Osteocyte (in vitro differentiated cells): ENCODE measurements at places on chromosomes 5 and 9. TPM values are rescaled to one million over a fixed set of nuclear protein-coding genes. Genes with fewer than 3 reads are reported as not detected.

The HSPB3 gene
- total RNA-seq: not detected in 2 replicates

DNA sequence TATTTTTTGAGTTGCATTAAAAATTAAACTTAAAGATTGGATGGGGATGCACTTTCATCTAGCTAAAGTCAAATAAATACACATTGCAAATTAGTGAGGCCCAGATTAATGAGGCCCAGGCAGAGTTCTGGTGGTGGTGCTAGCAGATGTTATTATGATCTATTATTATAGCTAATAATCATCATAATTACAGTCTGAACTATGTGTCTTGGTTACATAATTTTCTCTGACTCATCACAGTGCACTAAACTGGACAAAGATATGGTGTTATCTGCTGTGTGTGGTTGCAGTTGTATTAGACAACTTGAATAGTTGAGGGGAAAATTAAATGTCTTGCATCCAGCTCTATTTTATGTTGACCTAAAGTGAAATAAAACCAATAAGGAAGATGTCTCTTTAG lies 568.8 kb downstream of the TLR4 start:
- DNase-seq: no peak

DNA sequence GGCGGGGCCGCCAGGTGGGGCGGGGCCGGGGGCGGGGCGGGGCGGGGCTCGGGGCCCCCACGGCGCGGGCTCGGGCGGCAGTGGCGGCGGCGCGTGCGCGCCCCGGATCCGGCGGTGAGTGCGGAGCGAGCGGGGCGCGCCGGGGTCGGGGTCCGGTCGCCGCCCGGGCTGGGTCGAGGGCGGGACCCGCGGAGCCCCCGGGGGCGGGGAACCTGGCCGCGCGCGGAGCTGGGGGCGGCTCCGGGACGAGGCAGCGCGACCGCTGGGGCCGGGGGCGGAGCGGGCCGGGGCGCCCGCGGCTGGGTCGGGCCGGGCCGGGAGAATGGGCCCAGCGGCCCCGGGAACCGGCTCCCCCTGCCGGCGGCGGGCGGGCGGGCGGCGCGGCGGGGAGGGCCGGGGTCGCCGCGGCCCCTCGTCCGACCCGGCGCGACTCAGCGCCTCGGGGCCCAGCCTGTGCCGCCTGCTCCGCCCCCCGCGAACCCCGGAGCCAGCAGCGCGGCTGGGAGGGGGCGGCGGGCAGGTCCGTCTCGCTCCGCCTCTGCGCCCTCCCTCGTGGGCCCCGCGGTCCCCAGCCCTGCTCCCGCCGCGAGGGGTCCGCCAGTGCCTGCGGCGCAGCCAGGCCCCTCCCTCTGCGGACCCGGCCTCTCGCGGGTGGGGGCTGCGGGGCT lies 3.1 kb downstream of the EGFL7 start:
- no peak for DNase-seq

DNA sequence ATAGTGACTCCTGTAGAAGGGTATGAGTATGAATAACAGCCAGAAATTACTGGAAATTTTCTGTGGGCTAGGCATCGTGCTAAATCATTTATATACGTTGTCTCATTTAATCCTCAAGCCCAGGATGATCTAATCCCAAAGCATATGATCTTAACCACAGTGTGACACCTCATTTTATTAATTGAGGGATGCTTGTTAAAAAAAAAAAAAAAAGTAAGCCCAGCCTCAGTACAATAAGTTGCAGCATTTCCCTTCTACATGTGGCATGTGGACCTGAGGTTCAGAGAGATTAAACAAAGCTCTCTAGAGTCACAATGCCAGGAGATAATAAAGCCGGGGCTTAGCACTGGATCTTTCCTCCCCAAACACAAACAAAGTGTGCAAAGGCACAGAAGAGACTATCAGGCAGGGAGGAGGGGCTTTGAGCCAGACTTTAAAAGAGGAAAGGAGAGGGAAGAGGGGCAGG lies 49.5 kb downstream of the KLF4 start:
- no peak for DNase-seq

The PCDH1 gene
- 6.3 and 7.3 TPM in 2 replicates for total RNA-seq

DNA sequence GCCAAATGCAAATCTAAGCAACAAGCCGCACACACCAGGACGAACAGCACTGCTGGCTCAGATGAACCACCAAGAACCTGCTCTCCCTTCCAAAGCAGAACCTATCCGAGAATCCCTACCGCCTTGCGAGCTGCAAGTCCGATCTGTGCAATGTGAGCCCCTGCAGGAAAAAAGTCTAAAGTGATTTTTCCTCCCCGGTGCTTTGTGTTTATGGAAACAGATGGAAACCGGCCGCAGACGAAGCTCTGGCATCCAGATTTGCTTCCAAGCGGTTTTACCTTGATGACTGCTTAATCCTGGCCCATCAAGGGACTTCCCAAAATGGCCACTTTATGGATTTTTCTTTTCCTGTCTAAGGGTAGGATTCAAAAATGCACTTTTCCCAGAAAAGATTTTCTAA lies 112.5 kb downstream of the VAV2 start:
- no peak for DNase-seq

GRCh38 chr5:26674846-26675245 lies 363.5 kb downstream of the CDH9 start:
- DNase-seq: no peak

GRCh38 chr9:108162664-108163063 lies 673.1 kb upstream of the KLF4 start:
- no peak for DNase-seq

DNA sequence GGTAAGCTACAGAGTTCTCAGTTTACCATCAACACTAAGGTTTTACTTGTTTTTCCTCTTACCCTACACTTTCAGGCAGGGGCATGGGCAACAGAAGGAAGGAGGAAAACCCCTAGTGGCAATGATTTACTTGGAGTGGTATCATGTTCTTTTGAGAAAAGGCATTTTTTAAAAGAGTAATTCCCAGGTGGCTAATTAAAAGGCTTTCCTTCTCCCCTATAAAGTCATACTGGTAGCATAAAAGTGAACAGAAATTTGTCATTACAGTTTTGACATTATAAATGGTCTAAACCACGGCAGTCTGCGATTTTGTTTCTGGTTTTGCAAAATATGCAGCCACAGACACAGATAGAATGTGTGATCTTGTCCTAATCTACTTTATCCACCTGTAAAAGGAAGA lies 30.9 kb upstream of the OR2K2 start:
- DNase-seq: no peak

- no peak for DNase-seq
These were observed 193.4 kb upstream of the NR4A3 start for GRCh38 chr9:99628285-99628684.

The ANKRD31 gene
- total RNA-seq: 0.13 and 0.18 TPM in 2 replicates

DNA sequence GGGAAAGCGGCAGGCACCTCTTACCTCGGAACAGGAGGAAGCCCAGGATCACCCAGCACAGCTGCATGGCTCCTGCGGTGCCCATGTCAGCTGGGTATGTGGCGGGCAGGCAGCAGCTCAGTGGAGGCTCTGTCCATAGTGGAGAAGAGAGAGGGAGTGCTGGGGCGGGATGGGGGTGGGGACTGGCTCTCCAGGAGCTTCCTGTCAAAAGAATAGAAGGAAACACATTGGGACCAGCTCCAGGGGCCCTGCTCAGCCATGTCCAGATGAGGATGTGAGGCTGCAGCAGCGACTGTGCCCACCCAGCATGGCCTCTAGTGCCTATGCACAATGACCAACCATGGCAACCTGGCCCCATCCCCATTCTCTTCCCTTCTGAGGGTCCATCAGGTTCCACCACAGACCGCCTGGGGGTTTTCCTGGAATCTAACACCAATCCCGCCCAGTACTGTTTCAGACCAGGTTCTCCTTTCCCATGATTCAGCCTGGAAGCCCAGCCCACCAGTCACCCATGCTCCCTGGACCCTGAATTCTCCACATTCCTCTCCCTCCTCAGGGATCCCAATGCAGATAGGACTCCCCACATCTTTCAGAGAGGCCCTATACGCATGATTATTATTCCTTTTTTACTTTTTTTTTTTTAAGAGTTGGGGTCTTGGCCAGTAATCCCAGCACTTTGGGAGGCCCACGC lies at the start of gene ECSCR:
Gene ECSCR, minus strand, starts transcription at position 158 of the 691 bp plus-strand sequence. Its CDS starts 73 bp downstream, at position 85.
- no peak for DNase-seq

DNA sequence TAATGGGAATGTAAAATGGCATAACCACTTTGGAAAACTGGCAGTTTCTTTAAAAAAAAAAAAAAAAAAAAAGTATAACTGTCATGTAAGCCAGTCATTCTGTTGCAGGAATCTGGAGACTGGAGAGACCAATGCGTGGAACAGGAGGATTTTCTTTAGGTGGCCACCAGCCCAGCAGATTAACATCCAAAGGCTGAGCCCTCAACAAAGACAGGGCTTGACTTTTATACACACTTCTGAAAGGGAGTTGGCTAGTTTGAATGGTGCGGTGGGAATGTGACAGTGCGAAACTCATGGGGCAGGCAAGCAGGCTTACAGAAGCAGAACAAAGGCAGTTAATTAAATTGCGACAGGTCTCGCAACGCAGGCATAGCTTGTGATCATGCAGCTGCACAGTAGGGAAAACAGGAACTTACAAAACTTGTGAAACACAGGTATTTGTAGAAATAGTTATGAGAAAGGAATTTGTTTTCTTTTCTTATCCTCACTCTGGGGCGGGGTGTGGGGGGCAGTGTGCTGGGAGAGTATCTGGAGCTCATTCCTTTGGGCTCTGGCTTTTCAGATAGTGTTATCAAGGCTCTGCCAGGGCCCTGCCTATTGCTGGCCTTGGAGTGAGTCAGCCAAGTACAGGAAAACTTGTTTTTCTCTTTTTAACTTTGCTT lies 12.0 kb downstream of the UIMC1 start:
- DNase-seq: no peak
